RPMI7951 (cell line): ENCODE measurements at places on chromosomes 4 and X.

GRCh38 chrX:3522101-3522650, 175.7 kb upstream of the MXRA5 start:
- peak; percentile 95 for DNase-seq

DNA sequence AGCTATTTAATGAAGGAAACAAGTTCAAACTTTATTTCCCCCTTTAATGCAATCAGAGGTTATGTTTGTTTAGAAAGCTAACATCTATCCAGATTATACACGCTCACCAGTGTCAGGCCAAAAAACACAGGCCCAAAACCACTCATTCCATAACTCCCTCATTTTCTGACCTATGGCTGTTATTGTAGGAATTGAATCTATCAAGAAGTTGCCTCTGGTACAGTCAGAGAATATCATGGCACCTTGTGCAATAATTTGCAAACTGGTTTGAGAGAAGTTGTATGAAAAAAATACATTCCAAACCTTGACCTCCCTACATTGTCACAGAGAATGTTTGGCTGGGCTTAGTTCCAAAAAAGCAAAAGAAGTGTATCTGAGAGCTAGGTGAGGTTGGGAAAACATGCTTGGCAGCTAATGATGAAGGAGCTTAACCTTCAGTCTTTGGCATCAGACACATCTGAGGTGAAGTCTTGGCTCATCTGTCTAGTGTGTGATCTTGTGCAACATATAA, 591.0 kb downstream of the ANKRD50 start:
- peak; percentile 9 for DNase-seq

GRCh38 chrX:112760697-112761096, 79.9 kb downstream of the AMOT start:
- no peak for DNase-seq

DNA sequence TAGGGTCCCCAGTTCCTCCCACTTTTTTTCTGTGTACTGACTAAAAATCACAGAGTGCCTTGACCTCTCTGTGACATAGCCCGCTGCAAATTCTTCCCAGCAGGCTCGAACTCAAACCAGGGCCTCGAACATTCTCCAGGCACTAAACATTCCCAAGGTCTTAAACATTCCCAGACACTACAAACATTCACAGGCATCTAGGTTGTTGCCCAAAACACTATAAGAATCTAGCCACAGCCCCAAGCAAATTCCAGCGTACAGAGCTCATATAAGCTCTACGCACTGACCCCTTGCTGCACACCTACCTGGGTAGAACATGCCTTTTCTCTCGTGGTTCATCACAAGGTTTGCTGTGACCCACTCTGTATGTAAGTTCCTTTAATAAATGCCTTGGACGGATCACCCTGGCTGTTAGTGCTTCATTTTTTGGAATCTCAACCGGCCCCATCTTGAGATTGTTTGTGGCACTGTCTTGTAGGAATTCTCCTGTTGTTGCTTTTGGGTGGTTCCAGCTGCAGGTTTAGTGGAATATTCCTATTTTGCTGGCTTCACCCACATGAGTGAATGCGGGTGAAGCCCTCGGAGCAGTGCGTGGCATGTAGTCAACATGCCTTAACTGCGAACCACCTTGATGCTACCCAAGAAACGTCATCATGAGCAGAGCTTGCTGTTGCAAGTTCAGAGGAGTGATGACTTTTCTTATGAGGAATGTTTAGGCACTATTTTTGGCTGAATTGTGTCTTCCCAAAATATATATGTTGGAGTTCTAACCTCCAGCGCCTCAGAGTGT, 230.0 kb downstream of the HS3ST1 start:
- no peak for DNase-seq

DNA sequence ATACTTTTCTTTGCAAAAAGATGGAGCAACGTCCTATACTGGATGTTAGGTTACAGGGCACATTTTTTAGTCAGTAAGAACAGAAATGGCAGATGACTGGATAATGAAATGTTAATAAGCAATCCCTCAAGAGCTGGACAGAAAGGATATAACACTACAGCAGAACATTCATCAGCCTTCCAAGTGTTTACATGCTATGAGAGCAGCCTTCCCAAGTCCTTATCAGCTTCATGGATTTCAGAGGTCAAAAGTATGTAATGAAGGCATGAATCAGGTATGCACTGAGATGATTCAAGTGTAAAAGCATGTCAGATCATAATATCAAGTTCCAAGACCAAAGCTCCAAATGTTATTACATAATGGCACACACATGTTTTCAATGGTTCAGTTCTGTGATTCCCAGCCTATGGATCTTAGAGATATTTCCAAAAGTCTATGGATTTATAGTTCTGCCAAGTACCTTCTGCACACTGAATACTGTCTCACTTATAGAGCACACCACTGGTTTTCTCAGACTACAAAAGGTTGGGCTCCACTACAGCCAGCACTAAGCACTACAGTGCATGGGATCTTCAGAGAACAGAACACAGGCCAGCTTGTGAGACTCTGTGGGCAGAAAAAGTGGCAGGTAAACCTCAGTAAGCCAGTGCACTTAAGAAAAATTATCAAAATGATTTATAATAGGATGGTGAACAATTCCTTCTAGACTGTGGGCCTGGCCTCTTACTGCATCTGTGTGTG, 49.2 kb downstream of the GPC4 start:
- DNase-seq, result no peak

DNA sequence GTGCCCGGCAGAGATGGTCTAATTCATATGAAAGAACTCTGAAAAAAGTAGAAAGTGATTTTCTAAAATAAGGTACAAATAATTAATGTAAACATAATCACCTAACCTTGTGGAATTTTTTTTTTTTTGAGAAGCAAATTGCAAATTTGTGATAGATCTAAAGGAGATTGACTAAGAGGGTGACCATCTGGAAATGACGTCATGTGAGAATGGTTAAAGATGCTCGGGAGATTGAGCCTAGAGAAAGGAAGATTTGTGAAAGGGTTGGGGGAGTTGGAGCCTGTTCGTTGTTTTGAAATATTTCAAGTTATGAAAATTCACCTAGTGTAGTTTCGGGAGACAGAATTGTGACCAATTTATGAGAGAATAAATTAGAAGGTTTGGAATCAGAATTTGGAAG, 115.7 kb upstream of the ANK2 start:
- DNase-seq, result no peak

DNA sequence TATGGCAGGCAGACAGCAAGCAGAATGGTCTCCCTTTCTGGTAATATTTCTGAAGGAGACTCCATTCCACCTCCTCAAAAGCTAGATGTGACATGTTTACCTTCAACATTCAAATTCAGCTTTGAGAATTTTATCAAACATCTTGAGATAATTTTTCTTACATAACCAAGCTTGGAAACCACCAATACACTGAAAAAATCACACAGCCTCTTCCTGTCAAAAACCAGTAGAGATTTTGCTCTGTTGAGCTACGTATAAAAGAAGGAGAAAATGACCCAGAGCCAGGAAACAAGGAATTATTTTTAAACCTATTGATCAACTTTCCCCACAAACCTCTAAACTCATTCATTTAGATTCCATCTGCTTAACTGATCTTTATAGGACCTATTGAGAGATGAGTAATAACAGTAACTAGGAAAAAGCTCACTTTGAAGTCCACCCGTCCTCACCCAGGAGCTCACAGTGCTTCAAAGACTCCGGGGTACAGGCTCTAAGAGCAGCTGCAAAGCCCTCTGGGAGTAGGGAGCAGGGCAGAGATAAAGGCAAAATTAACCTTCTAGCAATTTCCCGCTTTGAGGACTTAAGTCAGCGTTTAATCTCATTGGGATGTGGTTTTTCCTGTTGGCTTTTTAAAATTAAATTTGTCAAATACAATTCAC, 318.2 kb upstream of the RASGEF1B start:
- no peak for DNase-seq

GRCh38 chr4:38322714-38323113, 341.3 kb upstream of the KLF3 start:
- DNase-seq, result peak; percentile 89

DNA sequence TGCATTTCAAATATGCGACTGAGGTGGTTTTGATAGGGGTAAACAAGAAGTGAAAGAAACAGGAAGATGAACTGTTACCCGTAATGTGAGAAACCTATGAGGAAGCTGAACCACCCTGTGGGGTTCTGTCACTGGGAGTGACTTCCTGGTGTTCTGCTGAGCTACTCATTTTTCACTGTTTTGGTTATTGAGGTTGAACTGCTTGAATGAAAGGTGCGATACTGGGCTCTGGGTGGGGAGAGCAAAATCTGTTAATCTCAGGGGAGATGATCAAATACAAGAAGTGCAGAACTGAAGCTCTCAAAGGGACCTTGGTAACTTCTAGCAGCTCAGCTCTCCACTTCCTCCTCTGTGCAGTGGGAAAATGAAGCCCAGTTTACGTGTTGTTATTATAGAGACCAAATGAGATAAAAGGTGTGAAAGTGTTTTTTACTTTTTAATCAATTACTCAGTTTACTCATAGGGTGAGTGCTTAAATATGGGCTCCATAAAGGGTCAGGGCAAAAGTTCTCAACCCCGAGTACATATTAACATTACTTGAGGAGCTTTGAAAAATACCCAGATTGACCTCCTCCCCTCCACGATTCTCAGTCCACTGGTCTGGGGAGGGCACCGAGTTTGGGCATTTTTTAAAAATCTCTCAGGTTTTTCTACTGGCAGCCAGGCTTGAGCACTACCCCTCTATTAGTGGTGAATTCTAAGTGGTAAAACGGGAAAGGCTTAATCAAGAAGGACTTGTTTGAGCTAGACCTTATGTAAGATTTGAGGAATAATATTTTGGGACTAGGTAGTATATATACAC, 66.7 kb downstream of the COQ2 start:
- no peak for DNase-seq

DNA sequence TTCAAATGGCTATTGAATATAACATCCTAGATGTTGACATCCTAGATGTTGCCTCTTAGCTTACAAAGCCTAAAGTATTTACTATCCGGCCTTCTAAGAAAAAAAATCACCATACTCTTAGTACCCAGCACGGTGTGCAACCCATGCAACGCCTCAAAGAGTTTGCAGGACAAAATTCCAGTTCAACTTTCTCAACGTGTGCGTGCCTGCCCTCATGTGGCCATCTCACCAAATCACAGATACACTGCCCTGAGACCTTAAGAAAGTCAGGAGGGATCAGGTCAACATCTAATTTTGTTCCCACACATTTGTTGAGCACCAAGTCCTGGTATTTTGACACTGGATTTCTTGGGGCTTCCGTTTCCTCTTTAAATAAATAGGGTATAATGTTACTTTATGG, 68.3 kb downstream of the CRMP1 start:
- peak; percentile 36 for DNase-seq

DNA sequence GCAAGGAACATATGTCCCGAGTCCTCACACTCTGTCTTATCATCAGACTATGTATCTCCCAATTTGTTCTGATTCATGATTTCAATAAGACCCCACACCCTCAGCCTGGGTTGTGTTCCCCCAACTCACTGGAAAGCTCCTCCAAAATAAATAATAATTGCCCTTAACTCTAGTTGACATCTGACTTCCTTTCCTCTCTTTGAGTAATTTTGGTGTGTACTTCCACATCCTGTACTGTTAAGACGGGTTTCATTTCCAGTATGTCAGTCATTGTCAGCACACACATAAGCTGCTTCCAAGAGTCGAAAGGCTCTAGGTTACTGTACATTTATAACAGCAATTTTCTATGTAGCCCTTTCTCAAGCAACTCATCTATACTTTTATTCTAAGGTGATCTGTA, 52.2 kb upstream of the C1QTNF7 start:
- DNase-seq, result no peak

- DNase-seq, result no peak
Observed at GRCh38 chr4:177315767-177316464, 6.2 kb downstream of the NEIL3 start.

DNA sequence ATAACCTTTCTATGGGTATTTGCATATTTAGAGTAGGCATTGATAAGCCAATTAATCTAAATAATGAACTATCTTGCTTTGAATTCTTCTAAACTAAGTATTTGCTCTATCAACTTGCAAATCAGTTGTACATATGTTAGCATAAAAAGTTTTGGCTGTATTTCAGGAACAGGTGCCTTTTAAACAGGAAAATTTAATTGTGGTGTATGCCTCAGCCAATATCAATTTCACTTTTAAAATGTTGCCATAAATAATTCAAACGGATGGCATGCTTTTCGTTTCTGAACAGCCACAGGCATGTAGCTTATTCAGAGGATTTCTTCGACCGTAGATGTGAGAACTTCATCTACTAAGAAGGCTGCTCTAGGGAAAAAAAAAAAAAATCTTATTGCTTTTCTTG, 99.9 kb downstream of the DCLK2 start:
- peak; percentile 26 for DNase-seq

DNA sequence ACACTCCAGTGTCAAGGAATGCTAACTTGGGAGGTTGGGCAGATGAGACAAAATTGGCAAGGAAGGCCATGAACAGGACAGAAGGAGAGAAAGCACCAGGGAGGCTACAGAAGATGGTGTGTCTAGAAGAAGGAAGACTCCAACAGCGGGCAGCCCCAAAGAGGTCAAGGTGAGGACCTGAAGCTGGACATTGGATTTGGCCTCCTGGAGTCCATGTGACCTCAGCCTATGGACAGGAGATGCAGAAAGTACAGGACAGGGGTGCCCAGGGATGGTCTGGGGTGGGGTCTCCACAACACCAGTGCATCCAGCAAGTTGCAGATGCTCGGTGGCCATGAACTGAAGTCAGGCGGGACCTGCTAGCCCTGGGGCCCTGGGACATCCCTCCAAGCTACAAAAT, 86.2 kb downstream of the JAKMIP1 start:
- DNase-seq, result no peak

DNA sequence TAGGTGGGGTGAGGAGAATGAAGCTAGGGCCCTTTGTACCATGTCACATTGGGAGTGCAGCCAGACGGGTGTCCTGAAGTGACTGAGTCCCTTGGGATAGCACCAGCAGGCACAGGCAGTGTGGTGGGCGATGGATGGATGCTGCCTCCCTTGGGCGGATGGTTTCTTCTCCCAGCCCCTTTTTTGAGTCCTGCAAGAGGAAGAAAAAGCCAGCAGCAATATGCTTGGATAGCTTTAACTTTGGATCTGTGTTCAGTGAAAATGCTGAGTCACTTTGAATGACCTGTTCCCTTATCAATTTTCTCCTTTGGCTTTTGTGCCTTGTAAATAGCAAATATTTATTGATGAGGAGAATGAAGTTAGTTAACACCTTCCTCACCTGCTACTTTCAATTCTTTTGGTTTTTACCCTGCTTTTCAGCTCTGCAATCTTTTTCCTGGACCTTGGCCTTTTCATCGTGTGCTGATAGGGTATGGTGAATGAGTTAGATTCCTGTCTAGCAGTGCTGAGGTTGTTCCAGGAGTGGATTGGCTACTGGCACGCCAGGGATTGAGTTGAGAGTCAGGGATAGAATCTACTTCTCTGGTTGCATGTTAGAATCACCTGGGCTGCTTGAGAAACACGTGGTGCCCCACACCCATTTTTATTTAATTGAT, 10.2 kb downstream of the DCUN1D4 start:
- no peak for DNase-seq

GRCh38 chr4:125739760-125740159, 425.0 kb downstream of the FAT4 start:
- DNase-seq, result no peak

DNA sequence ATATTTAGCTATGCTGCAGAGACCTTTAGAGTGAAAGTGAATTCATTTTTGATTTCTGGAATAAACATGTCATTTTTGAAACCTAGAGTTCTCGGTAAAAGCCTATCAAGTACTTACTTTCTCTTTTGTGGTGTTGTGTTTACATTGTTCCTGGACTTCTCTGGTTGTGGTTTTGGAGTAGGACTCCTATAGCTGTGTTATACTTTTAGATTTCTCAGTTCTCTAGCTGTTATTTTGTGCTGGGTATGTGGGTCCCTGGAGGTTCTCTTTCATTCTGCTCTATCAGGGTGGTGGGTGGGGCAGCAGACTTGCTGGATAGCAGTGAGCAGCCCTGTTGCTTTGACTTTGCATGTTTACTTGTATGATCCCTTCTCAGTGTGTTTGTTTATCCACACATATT, 25.6 kb upstream of the MSMO1 start:
- peak; percentile 15 for DNase-seq
